ENCODE measurements at places on chromosomes 12 and 14.

DNA sequence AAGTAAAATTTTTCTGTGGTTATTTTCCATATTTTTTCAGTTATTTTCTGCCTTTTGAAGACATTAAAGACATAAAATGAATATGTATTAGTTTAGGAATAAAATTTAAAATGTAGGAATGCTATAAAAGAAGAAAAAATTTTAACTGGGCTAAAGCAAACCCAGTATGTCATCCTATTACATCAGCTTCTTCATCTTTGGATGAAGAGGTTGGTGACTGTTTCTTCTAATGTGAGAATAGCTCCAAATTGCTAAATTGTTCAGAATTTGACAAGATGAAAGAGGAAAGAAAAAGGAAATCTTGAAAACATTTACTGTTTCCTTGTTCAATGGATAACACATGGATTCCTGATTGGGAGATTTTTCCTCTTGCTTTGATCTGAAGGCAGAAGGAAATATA, 52.7 kb upstream of the PZP start:
- no peak for DNase-seq

- DNase-seq: no peak
These were observed 6.7 kb downstream of the PAPOLA start for GRCh38 chr14:96508900-96509299.

GRCh38 chr12:95179011-95179410, 38.3 kb downstream of the FGD6 start:
- no peak for DNase-seq

DNA sequence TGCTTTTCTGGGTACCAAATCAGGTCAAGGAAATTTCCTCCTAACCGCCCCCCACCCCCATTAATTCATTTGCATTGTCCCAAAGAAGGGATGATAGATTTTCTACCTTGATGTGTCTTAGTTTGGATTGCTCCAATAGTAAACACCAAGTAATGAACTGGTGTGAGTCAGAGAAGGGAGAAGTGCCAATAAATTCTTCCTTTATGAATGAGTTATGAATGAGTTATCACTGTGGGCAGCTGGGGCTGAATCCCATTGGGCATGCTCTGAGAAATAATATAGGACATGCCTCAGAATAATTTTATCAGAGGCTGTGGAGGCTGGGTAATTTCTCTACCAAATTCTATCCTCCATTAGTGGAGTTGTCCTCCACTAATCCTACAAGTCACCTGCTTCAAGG, 277.9 kb upstream of the FLRT2 start:
- DNase-seq: no peak

DNA sequence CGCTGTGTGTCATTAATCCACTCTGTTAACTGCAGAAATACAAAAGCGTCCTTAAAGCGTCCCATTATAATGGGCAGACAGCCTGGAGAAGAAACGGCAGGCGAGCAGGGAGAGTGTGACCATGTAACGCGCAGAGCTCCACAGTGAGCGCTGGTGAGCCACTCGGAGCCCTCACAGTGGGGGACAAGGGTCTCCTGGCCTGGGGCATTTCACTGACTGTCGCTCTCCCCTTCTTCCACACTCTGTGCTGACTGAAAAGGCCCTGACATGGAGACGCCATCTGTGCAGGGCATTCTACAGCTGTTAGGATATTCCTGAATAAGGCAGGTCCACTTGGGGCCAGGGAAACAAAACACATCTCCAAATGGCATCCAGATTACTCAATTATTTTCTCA, 24.2 kb downstream of the CCDC92 start:
- DNase-seq: no peak

- DNase-seq: no peak
These were observed at the start of gene KCNH5 for GRCh38 chr14:63045234-63045611. Gene KCNH5 (minus strand): TSS chr14:63045458. CDS start chr14:63045186, 272 bp downstream.

- DNase-seq: no peak
These were observed 406.2 kb downstream of the NOVA1 start for GRCh38 chr14:26191671-26192070.
